NAMALWA (cell line): ENCODE measurements at places on chromosomes 2 and 18.
A peak's percentile ranks its signal among the peaks of the same experiment; 100 is the strongest.

DNA sequence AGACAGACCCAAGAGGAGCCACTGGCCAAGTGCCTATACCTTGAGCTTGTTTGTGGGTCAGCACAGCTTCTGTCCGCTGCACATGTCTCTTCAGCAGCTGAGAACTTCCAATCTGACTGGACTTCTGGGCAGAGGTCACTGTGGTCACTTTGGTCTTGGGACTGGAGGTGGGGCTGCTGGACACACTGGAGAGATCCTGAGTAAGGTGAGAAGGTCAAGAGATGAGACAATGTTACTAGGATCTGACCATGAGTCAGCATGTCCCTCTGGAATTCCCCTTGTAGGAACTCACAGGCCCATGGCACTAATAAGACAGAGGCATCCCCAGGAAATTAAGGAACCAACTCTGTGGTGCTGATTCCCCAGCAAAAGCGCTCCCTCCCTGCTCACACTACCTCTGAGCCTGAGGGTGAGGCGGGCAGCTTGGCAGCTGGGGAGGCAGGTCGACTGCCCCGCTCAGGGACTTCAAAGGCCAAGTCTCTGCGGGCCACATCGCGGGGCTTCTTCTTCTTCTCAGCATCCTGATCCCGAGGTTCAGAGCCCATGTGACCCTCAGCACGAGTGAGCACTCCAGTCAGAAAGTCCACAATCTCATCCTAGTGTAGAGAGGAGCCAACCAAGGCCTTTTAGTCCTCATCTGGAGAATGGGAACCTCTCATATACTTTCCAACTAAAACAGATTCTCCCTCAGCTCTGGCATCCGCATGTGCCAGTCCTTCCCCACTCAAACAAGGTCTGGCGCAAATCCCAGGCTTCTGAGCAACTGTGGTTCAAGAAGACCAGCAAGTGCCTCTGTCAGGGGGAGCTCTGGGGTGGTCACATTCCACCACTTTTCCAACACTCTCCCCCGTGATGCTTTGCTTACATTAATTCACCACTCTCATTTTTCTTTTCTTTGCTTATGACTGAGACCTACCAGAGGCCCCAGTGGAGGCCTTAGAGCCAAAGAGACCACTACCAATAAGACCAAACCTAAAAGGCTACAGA lies 29.4 kb downstream of the KANSL3 start:
- DNase-seq: no peak

DNA sequence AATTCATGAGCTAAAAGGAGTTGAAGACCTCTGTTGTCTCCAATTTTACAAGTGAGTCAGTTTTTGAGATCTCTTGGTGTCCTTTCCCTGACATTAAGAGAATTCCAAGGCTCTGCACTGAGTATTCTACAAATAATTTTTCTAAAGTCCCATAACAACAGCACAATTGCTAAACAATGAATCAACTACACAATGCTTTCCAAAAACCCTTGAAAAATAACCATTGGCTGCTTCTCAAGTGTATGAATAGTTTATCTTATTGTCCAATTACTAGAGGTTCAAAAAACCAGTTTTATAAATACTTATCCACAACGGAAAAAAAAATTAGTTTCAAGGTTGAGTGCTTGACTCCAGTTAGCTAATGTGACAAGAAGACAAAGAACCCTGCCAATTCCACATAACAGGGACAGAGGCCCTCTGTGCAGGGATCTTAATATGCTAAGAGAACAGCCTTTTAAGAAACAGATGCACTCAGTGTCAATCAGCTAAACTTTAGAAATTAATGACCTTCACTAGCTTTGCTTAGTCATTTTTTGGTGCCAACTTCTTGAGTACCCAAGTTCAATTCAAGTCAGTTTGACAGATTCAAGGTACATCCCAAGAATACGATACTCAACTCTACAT lies 266.6 kb upstream of the CYP26B1 start:
- no peak for DNase-seq

GRCh38 chr2:175461839-175462238 lies 280.3 kb upstream of the ATP5MC3 start:
- DNase-seq: no peak

DNA sequence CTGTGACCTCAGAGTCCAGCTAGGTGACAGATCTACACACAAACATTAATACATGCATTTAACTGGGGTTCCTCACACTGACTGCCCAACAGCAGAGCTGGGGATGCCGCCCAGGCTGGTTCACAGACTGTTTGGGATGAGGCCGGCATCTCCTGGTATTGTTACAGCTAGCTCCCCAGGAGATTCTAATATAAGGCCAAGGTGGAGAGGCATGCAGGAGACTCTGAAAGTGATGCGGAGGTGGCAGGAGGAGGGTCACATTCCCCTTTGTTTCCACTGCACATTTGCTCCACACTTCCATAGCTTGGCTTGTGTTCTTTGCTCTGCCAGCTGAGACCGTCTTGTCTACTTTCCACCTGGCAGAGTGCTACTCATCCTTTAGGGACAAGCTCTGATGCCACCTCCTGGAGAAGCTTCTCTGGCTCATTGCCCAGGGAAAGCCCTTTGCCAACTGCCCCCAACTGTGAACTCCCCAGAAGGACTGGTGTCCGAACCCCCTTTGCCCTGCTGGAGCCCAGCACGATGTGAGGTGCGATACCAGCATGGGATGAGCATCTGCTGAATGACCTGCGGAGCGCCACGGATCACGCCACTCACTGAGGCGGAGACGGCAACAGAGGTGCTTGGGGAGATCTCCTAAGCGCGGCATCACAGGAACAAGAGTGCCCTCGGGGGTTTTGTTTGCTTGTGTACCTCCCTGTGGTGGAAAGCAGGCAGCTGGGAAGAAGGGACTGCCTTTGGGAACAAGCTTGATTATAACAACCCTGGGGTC lies 88.8 kb downstream of the UXS1 start:
- DNase-seq: no peak

GRCh38 chr2:206642075-206643025 lies at the start of gene FAM237A:
FAM237A (plus strand) TSS chr2:206642487; CDS start chr2:206644237, 1,750 bp downstream.
- DNase-seq: peak; percentile 5

DNA sequence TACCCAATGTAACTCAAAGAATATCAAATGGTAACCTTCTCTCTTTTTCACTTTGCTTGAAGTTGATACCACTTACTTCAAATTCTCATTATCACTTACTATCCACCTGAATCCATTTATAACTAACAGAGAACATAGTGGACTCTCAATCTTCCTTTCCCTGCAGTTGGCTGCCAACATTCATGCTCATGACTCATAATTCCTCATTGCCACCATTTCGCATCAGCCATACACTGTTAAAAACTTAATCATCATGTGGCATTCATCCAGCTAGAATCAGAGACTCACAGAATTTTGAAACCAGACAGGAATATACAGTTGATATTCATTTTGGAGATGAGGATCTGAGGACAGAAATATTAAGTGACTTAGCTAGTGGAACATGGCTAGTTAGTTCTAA lies 56.8 kb downstream of the SLC4A10 start:
- no peak for DNase-seq

- DNase-seq: peak; percentile 58
Observed at GRCh38 chr2:101341901-101342624, 33.6 kb upstream of the RNF149 start.

DNA sequence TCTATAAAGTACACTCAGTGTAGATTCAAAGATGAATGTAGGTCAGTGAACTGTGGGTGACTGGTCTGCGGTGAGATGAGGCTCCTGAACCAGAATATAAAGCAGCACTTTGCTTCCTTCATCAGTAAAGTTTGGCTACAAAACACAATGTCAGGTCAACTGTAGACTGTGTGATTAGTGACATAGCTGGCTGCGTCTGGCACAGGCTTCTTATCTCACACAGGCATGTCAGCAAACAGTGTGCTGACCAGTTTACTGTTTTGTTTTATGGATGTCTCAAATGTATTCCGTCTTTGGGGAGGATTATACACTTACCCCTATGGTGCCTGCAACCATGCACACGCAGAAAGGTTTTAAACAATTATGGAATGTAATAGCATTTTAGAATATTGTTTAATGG lies 87.1 kb downstream of the ZNF236 start:
- DNase-seq: no peak

DNA sequence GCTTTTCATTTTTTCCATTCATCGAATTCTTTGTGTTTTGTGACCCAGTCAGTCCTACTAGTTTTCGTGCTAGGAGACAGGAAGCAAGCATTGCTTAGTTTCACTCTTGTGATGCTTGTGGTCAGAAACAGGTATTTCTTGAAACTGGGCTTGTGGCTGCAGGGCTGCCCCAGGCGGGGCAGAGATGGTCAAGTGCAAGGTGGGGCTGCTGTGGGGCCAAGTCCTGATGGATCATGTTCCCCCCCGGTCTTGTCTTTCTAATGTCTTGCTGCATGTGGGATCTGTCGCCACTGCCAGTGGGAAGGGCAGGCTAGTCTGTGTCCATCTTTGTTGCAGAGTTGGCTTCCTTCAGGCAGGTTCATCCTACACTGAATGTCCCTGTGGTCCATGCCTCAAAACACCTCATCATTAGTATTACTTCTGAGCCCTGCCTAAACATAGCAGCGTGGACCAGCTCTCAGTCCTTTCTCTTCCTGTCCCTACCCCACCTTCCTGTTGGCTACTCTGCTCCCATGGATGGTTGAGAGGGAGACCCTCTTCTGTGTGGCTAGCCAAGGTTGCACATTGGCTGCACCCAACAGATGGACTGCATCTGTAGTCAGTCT lies 38.7 kb downstream of the INPP4A start:
- no peak for DNase-seq

DNA sequence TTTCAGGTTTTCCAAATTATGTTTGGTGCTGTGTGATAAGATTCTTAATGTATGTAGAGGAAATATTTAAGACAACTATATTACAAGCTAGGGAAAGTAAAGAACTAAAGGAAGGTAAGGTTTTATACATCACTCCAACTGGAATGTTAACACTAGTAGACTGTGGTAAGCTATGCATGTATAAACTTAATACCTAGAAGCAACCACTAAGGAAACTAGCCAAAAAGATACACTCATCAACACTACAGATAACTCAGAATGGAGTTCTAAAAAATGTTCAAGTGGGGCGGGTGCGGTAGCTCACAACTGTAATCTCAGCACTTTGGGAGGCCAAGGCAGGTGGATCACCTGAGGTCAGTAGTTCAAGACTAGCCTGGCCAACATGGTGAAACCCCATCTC lies 37.8 kb upstream of the MALL start:
- DNase-seq: no peak

DNA sequence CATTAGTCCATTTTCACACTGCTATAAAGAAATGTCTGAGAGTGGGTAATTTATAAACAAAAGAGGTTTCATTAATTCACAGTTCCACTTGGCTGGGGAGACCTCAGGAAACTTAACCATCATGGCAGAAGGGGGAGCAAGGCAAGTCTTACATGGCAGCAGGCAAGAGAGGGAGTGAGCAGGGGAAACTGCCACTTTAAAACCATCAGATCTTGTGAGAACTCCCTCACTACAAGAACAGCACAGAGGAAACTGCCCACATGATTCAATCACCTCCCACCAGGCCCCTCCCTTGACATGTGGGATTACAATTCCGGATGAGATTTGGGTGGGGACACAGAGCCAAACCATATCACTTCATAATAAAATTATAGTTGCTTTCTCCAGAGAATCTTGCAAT lies 365.5 kb upstream of the ID2 start:
- DNase-seq: no peak

DNA sequence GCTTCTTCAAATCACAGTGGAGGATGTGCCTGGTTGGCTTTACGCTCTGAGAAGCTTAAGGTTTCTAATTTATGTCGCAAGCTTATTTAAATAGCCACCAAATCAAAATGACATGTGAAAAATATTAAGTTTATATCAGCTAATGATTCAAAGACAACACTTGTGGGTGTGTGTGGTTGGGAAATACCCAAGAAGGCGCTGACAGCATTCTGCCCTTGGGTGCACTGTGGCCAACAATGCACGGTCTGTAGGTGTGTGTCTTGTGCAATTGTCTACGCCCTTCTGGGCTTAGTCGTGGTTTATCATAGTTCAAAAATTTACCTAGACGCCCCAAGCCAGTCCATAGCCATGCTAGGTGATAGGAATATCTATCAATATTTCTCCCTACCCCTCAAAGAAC lies 60.9 kb downstream of the KCTD1 start:
- DNase-seq: no peak

DNA sequence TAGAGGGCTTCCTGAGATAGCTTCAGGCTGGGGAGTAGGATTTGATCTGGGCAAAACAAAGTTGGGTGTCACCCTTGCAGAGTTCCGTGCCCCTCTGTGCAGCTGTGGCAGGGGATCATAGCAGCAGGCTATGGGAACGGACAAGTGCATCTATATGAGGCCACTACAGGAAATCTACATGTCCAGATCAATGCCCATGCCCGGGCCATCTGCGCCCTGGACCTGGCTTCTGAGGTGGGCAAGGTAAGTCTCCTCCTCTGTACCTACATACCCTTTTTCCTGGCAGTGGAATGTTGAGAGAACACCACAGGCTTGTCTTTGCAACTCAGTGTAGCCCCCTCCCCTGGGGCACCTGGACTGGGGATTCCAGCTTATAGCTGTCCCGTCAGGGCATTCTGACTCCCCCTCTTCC lies 3.5 kb downstream of the WDR54 start:
- DNase-seq: no peak

DNA sequence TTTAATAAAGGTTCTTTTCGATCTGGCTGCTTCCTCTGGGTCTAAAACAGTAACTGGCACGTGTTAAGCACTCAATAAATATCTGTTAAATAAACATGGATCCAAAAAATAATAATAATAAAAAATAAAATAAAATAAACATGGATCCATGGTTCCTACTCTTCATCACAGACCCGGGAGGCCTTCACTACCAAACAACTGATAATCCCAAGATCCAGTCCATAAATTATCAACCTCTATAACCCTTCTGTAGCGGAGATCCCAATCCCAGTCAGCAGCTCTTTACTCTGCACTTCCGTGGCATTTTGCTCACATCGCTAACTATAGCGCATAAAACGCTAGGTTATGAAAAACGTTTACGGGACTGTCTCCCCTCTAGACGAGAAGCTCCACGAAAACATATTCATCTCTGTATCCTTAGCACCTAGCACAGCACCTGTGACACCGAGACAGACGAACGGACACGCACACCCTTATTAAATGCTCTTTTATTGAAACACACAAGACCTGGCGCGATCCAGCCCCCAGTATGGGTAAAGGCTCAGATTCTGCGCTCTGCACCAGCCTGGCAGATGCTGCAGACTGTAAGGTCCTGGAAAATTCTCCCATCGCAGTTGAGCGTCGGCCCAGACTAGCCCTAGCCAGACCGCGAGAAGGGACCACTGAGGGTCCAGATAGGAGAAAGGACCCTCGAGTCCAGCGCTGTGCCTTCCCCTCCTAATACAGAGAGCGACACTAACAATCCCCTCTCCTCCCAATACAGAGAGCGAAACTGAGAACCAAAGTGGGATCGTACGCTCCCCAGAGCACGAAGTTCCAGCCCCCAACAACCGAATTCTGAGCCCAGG lies 770 bp downstream of the NBAS start:
- DNase-seq: peak; percentile 53

DNA sequence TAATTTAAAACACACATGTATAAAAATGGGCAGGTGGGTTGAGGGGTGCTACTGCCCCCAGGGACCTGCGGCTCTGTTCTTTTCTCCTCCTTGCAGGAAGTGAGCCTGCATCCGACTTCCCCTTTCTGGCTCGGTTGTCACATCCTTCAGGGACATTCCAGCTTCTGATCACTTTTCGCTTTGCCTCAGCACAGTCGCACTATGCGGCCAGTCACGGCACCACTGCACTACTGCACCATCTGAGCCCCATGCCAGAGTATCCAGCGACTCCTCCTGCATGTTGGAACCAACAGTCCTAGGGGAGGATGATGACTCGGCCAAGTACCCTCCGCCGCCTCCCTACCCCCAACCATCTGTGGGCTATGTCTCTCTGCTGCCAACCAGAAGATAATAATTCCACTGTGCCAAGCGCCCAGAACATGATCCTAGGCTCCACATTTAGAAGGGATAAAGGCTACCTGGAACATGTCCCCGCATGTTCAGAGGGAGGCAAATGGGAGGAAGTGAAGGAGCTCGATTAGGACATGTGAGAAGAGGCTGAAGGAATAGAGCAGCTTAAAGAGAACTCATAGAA lies 17.6 kb downstream of the CDC42EP3 start:
- peak; percentile 71 for DNase-seq
